K562 (cell line): ENCODE measurements at places on chromosomes 3 and 15.

- DNase-seq = no peak
Observed at GRCh38 chr3:18443665-18444594, 18.8 kb upstream of the SATB1 start.

- DNase-seq = no peak
Observed at GRCh38 chr3:187909866-187910265, 164.6 kb upstream of the BCL6 start.

- no peak for DNase-seq
Observed at GRCh38 chr3:137471130-137471529, 293.0 kb upstream of the SOX14 start.

GRCh38 chr3:177960014-177960413, 576.2 kb upstream of the KCNMB2 start:
- no peak for DNase-seq

DNA sequence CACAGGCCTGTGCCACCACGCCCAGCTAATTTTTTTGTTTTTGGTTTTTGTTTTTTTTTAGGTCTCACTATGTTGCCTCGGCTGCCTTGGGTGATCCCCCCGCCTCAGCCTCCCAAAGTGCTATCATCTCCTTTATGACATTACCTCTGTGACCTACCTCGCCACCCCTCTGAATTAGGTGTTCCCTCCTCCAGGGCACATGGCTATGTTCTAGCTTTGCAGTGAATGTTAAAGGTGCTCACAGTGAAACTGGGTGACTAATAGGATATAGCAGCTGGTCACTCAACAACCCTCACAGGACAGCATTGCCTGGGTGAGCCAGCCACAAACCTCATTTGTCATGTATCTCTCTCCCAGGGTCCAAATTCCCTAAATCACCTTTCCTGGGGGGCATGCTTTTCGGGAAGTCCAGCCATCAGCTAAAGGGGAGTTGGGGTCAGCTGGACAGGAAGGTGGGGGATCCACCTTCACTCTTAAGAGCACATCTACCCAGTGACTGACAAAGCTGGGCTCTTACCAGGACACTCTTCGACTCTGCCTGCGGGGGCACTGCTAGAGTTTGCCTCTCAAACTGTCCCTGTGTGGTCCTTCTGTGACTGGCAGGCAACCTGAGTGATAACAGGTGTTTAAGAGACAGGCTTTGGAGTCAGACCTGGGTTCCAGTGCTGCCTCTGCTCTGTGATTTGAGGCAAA, 1.6 kb upstream of the TTLL3 start:
- DNase-seq = no peak

DNA sequence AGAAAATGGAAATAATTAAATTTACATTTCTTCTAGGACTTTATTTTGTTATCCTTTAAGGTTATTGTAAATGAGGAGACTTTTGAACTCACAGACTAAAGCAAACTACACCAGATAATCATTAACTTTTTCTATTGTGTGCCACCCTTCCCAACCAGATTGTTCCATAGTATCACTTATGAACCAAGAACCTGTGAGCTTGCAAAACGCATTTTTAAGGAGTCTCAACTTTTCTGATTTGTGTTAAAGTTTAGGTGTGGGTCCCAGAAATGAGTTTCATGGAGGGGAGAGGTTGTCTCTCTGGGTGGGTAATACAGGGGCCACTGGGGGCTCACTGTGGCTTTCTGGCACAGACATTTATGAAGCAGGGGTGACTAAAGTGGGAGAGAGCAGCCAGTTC, 75.7 kb downstream of the IGF1R start:
- no peak for DNase-seq

DNA sequence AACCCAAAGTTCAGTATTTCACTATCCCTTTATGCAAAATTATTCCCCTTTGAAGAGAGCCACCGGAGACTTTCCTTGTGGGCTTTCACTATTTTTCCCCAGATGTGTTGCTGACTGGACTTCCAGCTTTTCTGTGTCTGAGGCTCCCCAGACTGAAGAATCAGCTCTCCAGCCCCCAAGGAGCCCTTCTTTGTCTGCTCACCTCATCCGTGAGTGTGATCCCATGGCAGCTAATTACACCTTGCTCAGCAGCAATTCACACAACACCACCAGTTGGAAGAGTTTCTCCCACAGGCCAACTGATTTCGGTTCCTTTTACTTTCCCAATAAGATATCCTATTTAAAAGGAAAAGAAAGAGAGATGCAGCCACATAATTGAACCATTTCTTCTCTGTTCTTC, 249.5 kb upstream of the TRIM42 start:
- DNase-seq = no peak

DNA sequence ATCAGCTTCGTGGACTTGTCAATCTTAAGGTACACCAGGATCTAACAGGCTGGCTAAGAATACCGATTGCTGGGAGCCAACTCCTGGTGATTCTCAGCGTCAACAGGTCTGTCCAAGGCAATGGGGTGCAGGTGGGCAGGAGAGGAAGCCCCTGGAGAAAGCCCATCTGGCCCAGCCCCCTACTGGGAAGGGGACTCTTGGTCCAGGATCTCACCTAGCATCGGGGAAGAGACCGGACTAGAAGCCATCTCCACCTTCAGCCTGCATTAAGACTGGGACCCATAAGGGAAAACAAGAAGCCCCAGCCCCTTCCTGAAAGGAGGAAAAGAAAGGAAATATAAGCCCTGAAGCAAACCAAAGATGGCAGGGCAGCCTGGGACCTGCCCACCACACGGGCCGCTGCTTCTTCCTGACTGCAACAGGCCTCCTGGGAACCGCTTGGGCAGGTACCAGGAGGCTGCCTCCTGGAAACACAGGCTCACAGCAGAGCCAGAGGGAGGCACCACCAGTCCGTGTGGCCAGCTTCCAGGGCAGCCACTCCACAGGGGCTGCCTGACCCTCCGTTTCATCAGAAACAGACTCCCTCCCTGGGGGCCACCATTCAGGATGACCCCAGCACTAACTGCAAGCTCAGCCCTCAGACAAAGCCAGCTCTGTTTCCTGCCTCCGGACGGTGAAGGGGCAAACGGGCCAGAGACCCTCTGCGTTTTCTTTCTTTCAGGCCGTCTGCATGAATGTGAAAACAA, 100.2 kb downstream of the LRIG1 start:
- DNase-seq = no peak
